ENCODE measurements at places on chromosomes 4 and X.

DNA sequence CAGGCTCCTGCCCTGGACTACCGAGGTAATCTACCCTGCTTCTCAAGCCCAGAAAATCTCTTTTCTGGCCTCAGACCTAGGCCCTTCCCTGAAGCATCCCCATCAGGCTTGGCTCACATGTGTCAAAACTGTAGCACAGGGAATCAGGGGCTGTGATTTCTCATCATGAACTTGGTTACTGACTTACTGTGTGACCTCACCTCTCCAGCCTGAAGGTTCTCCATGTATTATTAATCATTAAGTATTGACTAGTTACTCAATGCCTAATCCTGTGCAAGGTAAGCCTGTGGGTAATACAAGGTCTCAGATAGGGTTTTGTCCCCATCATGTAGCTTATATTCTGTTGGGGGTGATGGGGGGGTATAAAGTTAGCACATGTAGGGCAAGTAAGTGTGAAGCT lies 6.8 kb downstream of the SRPX2 start:
- no peak for DNase-seq

DNA sequence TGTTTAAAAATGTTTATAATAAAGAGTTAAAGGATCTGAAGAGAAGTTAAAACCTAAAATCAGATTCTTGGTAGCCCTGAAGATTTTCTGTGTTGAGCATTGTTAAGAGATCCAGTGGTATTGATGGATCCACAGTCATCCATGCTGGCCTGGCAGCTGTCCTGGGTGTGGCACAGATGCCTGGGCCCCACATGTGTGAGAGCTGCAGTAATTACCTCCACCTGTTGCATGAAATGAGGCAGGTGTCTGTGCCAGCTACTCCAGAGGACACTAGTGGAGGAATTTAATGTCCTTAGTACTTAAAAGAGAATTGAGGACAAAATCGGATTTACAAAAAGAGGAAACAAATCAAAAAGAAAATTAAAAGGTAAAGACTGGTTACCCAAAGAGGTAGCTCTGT lies 44.0 kb downstream of the MGST2 start:
- DNase-seq = no peak

GRCh38 chrX:41148553-41148952 lies 63.3 kb downstream of the USP9X start:
- no peak for DNase-seq

GRCh38 chrX:39998636-39999406 lies 98.9 kb downstream of the BCOR start:
- no peak for DNase-seq

DNA sequence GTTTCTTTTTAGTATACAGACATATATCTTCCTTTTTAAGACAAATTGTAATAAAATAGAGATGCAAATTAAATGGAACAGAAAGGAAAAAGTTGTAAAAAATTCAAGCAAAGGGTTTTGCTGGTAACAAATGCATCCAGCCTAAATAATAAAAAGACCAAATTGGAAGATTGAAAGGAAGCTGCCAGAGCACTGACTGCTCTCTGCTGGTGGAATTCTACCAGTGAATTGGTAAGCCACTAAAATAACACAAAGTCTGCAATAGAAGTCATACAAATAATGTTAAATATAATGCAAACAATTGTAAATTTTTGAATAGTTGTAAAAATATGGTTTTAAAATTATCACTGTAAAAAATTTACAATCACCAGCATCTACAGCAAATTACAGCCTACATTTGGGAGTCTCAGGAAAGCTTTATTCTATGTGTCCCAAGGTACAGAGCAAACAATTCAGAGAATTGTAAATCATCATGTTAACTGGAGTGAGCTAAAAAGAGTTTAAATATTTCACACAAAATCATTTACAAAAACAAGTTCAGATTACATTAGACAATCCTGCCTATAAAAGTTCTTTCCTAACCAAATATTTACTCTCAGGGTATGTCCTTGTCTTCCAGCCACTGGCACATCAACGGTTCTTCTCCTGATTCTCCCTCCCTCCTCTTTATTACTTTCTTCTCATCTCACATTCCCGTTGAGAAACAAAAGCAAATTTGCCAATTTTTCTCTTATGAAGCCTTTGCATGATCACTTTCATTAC lies 1322.5 kb downstream of the PCDH7 start:
- no peak for DNase-seq

GRCh38 chrX:6372981-6373380 lies 144.3 kb upstream of the NLGN4X start:
- no peak for DNase-seq

- no peak for DNase-seq
These were observed 411.1 kb downstream of the TRIML1 start for GRCh38 chr4:188550296-188550695.

- no peak for DNase-seq
These were observed 215.0 kb downstream of the SCFD2 start for GRCh38 chr4:53150631-53151488.

DNA sequence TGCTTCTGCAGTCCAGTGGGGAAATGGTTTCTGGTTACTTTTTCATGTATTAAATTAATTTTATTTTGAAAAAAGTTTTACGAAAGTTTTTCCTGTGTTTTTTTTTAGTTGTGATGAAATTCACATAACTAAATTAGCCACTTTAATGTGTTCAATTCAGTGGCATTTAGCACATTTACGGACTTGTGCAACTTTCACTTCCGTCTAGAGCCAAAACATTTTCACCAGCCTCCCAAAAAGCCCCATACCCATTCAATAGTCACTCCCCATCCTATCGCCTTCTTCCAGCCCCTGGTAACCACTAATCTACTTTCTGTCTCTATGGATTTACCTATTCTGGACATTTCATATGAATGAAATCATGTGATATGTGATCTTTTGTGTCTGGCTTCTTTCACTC lies 22.8 kb upstream of the TBL1X start:
- no peak for DNase-seq

DNA sequence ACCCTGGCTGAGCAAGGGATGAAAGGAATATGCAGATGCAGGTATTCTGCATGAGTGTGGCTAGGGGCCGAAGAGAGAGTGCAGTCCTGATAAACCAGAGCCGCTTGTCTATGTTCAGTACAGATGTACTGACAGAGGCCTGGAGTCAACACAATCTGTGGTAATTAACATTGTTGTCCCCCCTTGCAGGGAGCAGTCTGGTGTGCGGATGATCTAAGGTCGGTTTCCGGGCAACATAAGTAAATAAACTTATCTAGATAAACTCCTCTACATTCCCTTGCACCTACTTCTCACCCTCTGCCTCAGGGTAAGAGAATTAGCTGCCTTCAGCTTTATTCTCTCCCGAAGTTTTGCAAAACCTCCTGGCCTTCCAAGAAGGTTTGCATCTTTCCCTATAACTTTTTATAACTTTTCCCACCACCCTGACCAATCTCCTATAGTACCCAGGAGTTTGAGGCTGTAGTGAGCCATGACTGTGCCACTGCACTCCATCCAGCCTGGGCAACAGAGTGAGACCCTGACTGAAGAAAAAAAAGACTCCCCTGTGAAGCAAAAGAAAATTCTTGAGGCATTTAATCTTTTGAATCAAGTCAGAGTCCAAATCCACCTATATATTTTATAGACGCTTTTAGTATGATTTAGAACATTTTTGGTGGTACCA lies 26.6 kb downstream of the SNX25 start:
- no peak for DNase-seq

DNA sequence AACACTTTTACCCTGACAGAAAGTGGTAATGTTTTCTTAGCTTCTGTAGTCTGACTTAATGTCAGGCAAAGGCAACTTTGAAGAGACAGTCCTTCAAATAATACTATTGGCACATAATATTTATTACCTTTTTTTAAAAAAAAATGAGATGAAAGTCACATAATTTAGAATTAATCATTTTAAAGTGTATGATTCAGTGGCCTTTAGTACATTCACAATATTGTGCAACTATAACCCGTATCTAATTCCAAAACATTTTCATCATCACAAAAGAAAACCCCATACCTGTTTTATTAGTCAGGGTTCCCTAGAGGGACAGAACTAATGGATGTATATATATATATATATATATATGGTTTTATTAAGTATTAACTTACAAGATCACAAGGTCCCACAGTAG lies 94.8 kb upstream of the TEX13A start:
- DNase-seq = no peak

DNA sequence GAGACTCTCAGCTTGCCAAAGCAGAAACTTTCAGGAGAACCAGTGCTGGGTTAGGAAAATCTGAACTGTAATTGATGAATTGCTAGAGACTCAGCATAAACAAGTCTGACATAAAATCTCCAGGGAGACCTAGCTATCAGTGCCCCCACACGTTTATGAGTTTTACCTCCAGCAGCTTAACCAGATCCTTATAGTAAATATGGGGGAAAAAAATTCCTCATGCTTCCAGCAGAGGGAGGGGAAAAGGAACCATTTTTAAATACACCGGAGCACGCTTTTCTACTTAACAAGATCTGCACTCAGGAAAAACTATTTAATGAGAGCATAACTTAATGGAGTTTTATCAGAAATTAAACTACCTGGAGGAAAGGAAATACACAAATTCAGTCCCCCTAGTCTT lies 1040.7 kb upstream of the INTU start:
- no peak for DNase-seq

GRCh38 chr4:25834411-25835107 lies 28.2 kb downstream of the SEL1L3 start:
- no peak for DNase-seq

GRCh38 chrX:10441464-10441863 lies 178.9 kb downstream of the MID1 start:
- DNase-seq = no peak

DNA sequence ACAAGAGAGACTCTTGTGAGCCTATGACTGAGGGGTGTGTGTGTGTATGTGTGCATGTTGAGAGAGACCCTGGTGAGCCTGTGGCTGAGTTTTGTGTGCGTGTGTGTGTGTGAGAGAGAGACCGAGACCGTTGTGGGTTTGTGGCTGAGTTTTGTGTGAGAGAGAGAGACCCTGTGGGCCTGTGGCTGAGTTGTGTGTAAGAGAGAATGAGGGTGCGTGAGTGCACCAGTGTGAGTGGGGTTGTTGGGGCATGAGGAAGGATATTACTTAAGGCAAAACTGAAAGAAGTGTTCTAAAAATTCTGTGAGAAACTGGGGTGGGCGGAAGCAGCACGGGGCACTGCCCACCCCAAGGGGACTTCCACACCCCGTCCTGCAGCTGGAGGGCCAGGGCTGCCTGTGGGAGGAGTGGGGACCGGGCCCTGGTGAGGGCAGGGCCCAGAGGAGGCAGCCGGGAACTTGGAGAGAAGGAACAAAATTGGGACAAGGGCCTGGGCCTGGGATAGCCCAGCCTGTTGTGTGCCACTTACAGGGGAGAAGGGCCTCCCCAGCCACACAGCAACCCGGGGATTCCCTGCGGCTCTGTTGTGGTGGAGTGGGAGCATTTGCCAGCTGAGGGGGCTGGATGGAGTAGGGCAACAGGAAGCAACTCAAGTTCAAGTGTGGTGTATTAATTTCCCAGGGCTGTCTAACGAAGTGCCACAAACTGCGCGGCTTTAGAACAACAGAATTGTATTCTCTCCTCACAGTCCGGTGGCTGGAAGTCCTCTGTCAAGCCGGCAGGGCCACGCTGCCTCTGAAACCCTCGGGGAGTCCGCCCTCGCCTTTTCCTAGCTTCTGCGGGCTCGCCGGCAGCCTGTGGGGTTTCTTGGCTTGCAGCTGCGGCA lies 22.1 kb downstream of the TMEM131L start:
- peak; percentile 77 for DNase-seq

GRCh38 chr4:35952751-35953150 lies 291.6 kb downstream of the ARAP2 start:
- DNase-seq = no peak

- peak; percentile 41 for DNase-seq
These were observed 119.3 kb downstream of the CRLF2 start for GRCh38 chrX:1093121-1093520.

- DNase-seq = peak; percentile 46
These were observed 9.5 kb downstream of the RGS12 start for GRCh38 chr4:3302173-3302785.

DNA sequence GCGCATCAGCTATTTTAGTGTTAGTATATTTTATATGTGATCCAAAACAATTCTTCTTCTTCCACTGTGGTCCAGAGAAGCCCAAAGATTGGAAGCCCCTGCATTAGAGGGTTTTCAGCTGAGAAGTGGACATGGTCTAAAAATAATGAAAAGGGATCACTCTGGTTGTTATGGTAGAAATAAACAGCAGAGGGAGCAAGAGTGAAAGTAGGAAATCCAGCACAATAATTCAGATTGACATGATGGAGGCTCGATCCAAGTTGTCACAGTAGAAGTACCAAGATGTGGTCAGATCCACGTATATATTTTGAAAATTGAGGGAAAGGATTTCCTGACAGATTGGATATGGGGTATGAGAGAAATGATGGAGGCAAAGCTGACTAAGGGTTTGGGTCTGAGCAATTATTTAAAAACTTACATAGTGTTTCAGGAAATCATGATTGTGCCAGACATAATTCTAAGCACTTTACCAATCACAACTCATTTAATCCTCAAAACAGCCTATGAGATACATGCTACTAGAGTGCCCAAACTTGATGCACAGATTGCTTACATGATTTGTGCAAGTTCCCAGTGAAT lies 17.0 kb upstream of the TMEM144 start:
- no peak for DNase-seq

DNA sequence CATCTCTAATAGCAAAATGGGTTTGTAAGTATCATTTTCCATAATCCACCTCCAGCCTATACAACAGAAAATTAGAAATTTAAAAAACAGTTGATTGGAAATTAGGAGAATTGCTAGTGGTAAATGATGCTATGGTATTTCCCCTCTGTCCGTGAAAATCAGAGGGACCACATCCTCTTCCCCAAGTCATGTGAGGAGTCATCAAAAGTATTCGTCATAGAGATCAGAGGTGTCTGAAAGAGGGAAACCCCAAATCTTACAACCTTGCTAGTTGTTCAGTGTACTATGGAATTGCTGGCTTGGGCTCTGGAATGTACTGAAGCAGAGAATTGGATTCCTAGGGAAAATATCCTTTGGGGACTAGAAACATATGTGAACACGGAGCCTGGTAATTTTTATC lies 241.4 kb upstream of the ARHGAP24 start:
- DNase-seq = no peak

GRCh38 chr4:72567821-72568675 lies 973 bp downstream of the ADAMTS3 start:
- peak; percentile 4 for DNase-seq

DNA sequence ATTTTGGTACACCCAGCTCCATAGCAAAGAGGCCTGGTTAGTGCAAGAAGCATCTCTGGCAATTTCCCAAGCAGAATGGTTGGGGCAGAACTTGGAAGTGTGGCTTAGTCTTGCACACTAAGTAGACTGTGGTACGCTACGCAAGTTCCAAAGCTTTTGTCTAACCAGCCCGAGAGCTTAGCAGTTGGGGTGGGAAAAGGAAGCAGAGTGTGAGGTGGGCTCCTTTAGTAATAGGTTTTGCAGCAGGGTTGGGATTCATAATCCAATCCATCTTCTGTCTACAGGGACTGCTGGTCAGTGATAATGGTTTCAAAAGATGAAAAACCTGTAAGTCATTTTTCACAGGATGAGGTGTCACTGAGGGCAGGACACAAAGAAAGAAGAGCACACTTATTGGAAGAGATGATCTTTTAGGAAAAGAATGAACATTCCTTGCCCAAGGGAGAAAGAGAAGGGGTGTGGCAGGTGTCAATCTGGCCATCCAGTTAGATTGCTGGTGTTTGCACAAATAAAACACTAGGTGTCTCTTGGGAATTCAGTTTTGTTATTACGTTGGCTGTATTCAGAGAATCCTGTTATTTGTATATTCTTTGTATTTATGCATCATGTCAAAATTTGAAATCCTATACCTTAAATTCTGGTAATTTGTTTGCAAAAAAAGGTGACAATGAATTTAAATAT lies 244.3 kb downstream of the GPAT3 start:
- DNase-seq = no peak

Data from T-helper 2 cell treated with Interferon-gamma antibody and Interleukin-4, amounts not matched to agents 5 μg/mL and 100 μg/mL, for 36 hours (primary cell).